ENCODE measurements at places on chromosomes 5 and 9.

DNA sequence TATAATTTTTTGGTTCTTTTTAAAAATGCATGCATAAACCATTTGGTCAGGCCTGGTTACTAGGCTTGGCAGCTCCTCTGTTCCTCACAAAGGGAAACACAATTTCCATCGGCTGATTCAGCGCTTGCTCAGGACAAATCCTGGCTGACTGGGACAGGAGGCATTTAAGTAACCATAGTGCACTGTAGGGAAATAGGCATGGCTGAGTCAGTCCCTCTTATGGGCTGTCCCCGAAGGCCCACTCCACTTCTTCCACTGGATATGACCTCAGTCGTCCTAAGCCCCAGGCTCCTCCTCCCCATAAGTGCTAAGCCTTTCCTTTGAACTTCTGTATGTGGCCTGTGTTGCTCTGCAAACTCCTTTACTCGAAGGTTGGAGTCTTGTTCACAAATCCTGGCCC lies 71.2 kb upstream of the GLIS3 start:
- DNase-seq, result no peak

GRCh38 chr5:133788121-133788520 lies 175.8 kb upstream of the FSTL4 start:
- DNase-seq, result no peak

GRCh38 chr9:38337181-38337580 lies 55.3 kb upstream of the ALDH1B1 start:
- no peak for DNase-seq

GRCh38 chr5:145204743-145205142 lies 630.4 kb downstream of the PRELID2 start:
- DNase-seq, result no peak

- no peak for DNase-seq
These were observed 175.6 kb downstream of the MACROH2A1 start for GRCh38 chr5:135223404-135223803.

DNA sequence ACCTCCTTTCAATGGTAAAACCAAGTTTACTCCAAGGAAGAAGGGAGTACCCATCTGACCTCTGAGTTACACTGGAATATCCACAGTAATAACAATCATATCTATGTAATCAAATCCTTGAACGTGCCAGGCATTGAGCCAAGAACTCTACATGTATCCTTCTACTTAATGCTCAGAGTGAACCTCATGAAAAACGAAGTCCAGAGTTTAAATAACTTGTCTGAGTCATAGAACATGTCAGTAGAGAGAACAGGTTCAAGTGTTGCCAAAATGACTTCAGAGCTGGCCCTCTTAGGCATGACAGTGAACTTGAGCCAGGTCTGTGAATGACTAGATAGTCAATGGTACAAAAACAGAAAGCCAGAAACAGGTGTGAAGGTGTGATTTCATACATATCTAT lies 164.1 kb upstream of the ZNF618 start:
- no peak for DNase-seq

DNA sequence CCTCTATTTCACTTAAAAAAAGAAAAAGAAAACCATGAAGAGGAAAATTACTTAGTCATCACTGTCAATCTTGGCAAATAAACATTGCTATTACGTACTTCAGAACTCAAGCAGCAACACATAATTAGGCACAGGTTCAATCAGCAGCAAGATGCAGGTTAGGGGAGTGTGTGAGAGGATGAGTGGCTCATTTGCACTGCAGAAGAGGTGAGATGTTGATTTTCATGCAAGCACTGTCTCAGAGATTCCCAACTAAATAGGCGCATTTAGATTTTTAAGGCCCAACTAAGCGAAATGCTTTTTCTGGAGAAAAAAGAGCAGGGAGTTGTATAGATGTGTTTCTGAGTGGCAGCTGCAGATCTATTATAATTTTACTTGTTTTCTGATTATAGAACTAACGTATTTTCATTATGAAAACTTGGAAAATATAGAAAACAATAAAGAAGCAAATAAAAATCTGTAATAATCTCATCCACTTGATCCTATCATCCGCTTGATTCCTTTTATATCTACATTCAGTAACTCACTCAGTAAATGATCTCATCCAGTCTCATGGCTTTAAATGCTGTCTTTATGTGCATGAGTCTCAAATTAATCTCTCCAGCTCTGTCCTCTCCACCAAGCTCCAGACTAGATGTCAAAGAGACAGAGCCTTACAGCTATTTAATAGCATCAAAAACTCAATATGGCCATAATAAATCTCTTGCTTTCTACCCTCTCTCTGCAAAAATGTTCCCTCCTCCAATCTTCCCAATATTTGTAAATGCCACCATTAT lies 162.5 kb downstream of the ZNF462 start:
- DNase-seq, result no peak

DNA sequence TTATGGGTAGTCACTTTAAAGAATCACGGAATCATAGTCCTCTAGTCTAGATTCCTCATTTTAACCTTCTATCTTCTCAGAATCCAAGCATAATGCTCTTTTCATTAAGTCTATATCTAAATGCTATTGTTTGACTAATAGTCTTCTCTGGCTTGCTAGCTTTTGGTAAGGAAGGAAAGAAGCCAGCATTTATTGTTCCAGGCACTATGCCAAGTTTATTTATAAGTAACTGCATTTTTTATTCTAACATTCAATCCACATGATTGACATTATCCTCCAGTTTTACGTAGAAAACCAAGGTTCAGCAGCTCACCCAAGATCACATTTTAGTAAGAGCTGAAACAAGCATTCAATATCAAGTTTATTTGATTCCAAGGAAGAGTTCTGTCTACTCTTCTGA lies 254.2 kb downstream of the SAXO1 start:
- DNase-seq, result no peak

- no peak for DNase-seq
These were observed 325.8 kb upstream of the RIOK2 start for GRCh38 chr5:97508864-97509263.

GRCh38 chr5:54470677-54471076 lies 15.2 kb downstream of the HSPB3 start:
- DNase-seq, result no peak

DNA sequence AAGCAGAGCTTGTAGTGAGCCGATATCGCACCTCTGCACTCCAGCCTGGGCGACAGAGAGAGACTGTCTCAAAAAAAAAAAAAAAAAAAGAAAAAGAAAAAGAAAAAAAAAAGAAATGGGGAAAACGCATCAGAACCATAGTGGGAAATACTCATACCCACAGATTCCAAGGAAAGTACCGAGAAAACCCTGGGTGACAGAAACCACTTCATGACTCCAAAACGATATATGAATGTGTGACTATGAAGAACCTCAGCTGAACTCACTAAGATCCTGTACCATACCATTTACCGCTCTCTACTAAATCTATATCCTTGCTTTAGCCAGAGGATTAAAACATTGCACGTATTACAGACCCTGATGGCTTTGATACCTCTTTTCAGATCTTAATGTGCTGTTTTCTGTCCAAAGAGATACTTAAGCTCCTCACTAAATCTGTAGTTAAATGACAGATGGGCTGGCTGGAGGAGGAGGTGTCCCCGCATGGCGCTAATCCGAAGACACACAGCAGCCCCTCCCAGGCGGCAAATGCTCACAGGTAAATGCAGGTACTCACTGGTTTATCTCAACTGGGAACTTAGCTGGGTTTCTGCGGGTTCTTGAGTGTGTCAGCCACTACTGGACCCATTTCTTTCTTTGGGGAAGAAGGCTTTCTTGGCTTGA lies 2.8 kb downstream of the LPCAT1 start:
- no peak for DNase-seq

Data from HuH-7.5 (cell line).